Foreskin fibroblast (primary cell): ENCODE measurements at places on chromosomes 12 and 14.

GRCh38 chr14:99188731-99189191 is 83.2 kb downstream of the BCL11B start:
- no peak for DNase-seq

GRCh38 chr14:61252369-61253063 is 28.6 kb downstream of the TMEM30B start:
- peak; percentile 98 for DNase-seq

GRCh38 chr14:72540836-72541235 is 353.1 kb downstream of the DPF3 start:
- no peak for DNase-seq

- DNase-seq = no peak
Measured at GRCh38 chr12:131950182-131950913, 606 bp downstream of the EP400 start.

DNA sequence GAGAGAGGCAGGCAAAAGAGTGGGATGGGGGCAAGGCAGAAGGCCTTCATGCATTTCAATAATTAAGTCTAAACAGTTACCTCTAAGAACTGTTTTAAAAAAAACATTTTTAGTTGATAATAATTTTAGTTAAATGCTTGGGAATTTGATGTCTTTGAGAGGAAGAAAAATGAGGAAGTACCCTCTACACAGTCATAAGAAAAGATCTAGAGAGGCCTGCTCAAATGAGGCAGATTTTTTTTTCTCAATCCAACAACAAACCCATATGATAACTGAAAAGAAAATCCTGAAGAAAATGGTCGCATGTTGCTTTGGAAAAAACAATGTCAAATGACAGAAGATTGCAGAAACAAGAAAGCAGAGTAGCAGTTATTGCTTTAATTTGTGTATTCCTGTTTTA is 25.6 kb downstream of the SINHCAF start:
- no peak for DNase-seq

DNA sequence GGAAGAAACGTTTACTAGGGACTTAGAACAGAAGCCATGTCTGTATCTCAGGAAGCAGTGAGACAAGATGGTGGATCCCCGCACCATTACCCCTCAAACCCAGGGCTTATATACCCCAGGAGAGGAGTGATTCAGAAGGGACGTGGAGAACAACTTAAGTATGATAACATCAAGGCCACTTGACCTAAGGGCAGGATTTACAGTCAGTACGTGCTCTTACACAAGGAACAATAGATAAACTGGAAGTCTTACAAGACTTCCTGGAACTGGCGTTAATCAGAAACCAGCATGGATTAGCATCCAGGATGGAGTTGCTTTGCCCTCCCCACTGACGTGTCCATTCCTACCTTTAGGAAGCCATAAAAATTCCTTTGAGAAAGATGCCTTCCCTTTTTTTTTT is 8.6 kb upstream of the ETFBKMT start:
- DNase-seq = peak; percentile 12

GRCh38 chr14:69532561-69533340 is 41.9 kb downstream of the CCDC177 start:
- no peak for DNase-seq

GRCh38 chr12:126369487-126370463 is 1304.5 kb downstream of the AACS start:
- DNase-seq = peak; percentile 63

DNA sequence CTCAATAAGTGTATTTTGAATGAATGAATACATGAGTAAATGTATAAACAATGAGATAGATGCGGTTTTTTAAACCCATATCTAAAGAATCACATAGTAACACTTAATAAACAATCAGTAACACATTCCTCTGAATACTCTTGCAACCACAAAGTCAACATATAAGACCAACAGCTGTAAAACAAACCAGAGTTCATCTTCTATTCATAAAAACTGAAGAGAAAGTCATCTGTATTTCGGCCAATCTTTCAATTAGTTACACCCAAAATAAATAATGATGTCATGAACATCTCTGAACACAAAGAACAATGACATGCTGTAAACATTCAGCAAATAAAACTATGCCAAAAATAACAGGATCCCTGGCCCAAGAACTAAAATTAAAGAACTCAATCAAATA is 47.2 kb downstream of the ARMH4 start:
- peak; percentile 67 for DNase-seq
